Common myeloid progenitor, CD34-positive (primary cell): ENCODE measurements at places on chromosomes 7 and 10.

GRCh38 chr7:159023206-159023605 lies 121.5 kb downstream of the VIPR2 start:
- no peak for DNase-seq

GRCh38 chr7:22357311-22358175 lies 589 bp upstream of the RAPGEF5 start:
- no peak for DNase-seq

DNA sequence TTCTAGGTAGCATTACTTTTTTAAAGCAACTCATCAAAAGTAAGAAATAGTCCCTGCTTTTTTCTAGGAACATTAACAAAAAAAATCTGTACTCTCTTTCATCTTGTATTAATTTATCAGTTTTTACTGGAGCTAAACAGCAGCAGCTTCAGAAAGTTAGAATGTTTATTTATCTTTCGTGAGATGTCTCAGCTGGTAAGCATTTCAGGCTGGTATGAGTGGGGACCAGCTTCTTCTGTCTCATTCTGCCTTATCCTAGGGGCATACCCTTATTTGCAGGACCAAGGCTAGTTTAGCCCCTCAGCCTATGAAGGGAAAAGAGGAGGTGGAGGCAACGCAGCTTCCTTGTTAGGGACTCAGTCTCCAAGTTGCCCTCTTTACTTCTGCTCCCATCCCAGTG lies 35.1 kb downstream of the LANCL2 start:
- DNase-seq, result no peak

- no peak for DNase-seq
Observed at GRCh38 chr10:109622566-109622965, 300.7 kb downstream of the XPNPEP1 start.

DNA sequence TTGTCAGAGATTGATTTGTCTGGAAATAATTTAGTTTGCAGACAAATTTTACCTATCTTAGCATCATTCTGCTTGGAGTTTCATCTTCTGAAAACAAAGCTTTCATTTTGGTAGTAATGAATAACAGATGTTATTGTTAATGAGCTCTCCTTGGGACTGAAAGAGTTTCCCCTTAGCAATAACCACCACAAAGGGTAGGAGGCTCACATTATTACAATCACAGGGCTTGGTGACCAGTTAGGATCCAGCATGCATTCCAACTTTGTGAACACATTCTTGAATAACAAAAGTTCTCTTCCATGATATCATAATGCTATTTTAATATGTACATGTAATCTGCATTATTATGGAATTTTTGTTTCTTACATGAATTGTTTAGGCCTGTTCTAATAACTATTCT lies 148.8 kb upstream of the VWC2 start:
- no peak for DNase-seq

DNA sequence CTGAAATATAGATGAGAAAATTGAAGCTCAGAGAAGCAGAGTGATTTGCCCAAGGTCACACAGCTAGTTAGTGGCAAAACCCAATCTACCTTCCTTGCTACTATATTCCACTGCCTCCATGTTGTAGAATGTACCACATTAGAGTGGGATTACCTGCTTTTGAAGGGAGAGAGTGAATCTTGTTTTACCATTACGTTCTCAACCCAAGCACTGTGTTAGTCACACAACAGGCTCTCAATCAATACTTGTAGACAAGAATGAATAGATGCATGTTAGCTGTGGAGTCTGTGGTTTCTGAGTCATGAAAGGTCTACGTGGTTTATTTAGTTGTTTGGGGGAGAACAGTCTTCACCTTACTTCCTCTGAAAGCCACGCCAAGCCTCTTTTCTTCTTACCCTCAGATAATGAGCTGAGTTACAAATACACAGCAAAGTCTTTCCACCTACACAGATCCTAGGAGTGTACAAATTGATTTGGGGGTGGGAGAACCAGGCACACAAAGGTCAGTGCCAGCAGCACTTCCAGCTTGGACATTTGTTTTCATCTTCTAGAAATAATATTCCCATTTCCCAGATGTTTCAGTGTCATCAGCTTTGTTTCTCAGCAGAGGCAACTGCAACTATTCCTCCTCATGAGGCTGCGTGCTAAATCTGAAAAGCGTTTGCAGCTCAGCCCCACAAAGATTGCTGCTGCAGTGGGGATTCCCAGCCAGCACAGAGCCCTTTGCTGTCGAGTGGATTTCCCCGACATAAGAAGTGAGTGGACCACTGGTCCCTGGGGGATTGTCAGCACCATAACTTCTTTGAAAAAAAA lies 71.5 kb upstream of the ADO start:
- peak; percentile 2 for DNase-seq

DNA sequence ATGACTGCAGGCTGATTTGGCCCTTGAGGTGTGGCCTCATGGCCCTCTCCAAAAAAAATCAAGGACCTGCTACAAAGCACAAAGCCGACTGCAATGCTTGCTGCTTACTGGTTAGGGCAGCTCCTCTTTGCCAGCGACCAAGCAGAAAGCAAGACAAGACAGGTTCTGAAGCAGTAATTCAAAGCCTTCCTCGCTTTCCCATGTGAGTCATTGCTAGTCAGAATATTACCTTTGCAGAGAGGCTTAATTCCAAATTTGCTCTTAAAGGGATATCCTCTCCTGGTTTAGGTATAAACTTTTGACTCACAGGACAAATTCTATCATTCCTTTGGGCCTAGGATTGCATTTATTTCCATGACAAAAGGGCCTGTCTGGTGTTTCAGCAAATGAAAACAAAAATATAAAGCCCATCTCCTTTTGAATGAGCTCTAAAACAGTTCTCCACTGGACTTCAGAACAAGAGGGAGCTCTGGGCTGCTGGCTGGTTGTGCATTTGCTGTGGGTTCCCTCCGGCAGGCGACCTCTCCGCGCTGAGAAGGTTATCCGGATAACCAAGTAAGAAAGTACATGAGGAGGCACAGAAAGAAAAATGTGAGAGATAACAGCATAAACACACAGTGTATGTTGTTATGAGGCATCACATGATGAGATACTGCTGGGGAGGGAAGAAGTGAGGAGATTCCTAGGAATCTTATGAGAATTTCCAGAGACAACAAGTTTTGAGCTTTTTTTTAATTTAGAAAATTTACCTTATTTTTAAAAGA lies 90.8 kb downstream of the EGFR start:
- no peak for DNase-seq

DNA sequence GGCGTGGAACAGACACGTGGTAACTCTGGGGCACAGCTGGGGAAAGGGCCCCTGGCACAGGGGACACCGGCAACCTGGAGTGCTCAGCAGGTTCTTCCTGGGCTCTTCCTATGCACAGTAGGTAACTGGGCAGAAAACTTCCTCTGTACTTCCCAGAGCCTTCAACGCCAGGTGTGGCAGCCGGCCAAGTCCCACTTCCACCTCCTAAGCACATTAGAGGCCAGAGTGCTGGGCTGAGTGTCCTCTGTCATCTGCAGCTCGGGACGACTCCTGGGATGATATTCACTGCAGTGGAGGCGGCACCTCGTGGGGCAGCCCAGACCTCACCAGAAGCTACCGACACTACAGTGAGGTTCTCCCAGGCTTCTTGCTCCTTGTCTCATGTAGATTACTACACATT lies 114.5 kb downstream of the LARP4B start:
- no peak for DNase-seq

DNA sequence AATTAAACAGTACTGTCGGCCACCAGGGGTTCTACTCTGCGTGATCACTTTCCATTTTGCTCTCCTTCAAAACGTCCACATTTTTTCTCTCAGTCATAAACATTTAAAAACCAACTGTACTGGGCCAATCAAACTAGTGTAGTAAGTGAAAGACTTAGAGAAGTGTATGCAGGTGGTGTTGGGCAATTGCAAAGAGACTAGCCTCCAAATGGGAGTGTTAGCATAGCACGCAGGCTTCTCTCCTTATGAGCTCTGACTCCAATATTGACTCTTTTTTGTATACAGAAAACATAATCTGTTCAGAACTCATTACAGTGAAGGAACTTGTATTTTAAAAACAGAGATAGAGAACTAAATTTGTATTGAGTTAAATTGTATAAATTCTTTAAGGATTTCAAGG lies 150.6 kb downstream of the SDK1 start:
- no peak for DNase-seq

DNA sequence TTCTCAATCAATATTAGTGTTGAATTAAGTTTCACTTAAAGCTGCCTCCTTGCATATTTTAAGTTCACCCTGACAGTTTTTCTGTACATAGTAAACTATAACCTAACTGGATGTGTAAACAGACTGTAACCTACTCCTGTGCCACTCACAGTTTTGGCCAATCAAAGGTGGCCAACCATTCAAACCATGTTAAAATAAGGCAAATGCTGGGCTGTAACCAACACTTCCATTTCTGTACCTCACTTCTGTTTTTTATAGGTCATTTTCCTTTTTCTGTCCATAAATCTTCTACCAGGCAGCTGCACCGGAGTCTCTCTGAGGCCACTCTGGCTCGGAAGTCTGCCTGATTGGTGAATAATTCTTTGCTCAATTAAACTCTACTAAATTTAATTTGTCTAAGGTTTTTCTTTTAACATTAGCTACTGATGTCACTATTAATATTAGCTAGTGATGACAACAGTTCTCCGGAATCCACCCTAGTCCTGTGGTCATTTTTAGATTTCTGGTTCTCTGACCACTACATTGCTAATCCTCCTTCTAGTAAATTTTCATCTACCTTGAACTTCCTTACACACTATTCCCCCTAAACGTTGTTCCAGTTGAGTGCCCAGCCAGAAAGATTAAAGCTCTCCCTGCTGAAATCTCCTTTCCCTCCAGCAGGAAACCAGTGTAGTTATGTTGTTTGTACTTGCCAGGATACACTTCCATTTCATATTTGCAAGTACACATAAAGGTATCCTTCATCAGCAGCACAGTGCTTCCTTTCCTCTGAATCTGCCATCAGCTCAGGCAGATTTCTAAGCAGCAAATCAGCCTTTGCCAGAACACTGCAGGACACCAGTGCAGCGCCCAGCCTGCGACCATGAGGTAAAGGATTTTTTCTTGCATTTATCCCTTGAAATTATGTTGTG lies 18.6 kb upstream of the IFIT2 start:
- no peak for DNase-seq

- no peak for DNase-seq
Observed at GRCh38 chr7:127946847-127947246, 84.4 kb downstream of the LRRC4 start.

DNA sequence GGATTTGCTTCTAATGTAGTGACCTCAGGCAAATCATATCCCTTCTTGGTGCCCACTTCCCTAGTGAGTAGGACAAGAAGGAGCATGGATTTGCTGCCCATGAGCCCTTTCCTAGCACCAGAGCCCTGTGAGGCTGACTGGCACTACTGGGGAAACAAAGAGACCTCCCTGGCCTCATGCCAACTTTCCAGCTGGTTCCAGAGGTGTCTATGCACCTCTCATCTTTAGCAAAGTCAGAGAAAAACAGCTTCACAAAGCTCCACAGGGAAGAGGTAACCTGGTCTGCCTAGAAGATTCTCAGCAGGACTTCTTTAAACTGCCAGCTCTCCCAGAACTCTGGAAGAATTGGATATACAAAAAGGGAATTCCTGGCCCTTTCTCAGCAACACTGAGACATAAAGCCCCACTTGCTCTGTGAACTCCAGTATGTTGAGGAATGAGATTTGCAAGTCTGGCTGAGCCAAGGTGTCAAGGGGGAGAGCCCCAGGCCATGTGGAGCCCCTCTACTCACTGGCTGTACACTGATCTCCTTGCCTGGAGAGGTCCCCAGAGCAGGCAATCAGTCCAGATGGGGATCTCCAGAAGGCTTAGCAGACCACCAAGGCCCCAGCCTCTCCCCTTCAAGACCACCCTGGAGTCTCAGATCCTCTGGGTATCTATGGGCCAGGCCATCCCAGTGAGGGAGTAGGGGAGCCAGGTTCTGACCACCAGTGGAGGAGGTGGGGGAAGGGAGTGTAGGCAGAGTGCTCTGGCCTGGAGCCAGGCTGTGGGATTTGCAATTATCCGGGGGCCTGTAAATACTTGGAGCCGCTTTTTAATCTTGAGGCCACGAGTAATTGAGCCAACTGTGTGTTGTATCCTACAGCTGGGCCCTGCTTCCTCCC lies 24.4 kb upstream of the RBM20 start:
- DNase-seq, result no peak

DNA sequence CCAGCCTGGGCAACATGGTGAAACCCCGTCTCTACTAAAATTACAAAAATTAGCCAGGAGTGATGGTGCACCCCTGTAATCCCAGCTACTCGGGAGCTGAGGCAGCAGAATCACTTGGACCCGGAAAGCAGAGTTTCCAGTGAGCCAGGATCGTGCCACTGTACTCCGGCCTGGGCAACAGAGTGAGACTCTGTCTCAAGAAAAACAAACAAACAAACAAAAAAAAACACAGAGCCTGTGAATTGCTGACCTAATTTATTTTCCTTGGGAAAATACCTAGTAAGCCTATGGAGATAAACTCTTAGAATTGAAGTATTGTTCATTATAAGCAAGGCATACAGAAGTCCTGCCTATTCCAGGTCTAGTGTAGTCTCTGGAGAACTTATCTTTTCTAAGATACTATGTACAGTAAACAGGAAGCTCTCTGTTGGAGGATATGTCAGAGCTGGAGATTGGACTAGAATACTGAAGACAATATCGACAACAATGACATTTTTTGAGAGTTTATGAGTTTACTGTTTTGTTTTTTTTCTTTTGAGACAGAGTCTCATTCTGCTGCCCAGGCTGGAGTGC lies 14.9 kb downstream of the GTF2I start:
- DNase-seq, result no peak
